Spinal cord (tissue), 10 donors: ENCODE measurements at places on chromosomes 5 and 9.

- no peak for DNase-seq
Observed at GRCh38 chr5:169777159-169777558, 140.1 kb downstream of the DOCK2 start.

- no peak for DNase-seq
Observed at GRCh38 chr9:4600368-4600767, 61.7 kb upstream of the PLPP6 start.

- DNase-seq, result no peak
Observed at GRCh38 chr9:29285818-29286217, 1712.5 kb upstream of the C9orf72 start.

DNA sequence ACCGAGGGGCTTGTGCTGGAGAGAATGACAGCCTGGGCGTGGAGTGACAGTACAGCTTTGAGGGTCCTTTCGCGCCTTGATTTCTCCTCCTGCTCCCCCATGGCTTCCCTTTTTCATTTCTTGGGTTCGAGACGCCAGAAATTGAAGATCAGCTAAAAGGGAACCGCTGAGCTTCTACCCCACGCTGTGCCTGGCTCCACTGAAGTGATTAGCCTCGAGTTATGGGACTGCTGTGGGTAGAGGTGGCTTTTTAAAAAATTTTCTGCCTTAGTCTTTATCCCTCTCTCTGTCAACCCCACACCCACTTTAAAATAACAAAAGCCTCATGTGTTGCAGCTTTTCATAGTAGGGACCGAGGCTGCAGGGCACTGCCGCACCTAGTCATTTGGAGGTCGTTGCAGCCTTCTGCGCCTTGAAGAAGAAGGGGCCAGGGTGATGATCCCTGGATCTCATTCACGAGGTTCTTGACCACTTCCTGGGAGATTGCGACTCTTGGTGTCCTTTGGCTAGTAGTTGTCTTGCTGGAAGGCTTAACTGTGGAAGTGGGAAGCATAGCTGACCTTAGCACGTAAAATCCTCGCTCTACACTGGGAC is 603 bp downstream of the PPIP5K2 start:
- no peak for DNase-seq

GRCh38 chr5:16877267-16877935 is 58.7 kb downstream of the MYO10 start:
- DNase-seq, result no peak

DNA sequence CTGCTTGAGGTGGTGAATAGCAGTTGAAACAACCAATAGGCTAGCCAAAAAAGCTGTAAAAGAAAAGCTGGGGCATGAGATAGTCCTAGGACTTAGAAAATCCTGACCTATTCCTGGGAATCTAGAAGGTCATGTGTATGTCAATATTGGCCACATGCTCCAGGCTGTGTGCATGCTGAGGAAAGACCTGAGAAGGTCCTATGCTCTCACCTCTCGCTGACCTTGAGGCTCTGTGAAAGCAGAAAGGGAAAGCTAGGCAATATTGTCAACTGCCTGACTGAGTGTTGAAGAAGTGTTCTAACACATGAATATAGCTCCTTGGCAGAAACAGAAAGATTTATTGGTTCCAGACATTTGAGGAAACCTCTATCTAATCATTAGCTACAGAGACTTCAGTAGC is 19.8 kb downstream of the TAS2R1 start:
- DNase-seq, result no peak

GRCh38 chr9:3290231-3290840 is 235.5 kb downstream of the RFX3 start:
- peak; percentile 8 for DNase-seq

- DNase-seq, result peak; percentile 70
Observed at GRCh38 chr9:101486693-101487442, 46.8 kb upstream of the RNF20 start.

DNA sequence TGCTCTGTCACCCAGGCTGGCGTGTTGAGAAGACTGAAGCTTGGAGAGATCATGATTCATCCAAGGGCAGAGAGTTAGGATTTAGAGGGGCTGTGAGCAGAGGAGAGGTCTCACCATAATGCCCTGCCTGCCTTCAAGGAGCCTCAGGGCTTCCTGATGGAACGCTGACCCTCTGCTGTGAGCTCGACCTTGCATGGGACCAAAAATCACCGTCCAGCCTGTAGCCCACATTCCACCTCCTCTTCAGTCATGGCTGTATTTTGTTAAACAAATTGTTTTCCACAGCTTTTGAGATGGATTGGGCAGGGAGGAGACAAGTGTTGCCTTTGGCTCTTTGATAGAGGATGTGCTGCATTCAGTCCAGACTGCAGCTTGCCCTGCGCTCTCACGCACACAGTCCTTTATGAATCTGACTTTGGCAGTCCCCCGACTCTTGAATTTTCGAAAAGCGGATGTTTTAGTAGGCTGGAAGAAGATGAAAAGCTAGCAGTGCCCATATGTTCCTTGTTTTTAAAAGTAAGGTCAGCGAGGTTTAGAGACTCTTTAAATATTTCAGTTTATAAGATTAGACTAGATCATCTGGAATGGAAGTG is 79.5 kb downstream of the MVB12B start:
- DNase-seq, result no peak

DNA sequence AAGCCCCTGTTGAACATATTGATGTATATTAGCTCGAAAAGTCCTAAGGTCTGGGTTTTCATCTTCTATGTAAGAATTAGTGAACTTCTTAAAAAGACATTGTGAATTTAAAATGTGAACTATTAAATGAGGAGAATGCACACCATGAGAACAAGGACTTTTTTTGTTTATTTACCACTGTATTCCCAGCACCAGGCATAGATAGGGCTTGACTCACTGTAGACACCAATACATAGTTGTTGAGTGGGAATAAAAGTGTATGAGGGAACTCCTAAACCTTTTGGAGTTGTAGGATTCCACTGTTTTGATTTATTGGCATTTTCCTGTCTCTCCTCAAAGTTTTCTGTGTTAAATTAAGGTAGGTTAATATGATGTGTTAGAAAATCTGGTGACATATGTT is 40.3 kb downstream of the NNT start:
- DNase-seq, result no peak

GRCh38 chr5:9712911-9713310 is 82.8 kb upstream of the TAS2R1 start:
- no peak for DNase-seq

DNA sequence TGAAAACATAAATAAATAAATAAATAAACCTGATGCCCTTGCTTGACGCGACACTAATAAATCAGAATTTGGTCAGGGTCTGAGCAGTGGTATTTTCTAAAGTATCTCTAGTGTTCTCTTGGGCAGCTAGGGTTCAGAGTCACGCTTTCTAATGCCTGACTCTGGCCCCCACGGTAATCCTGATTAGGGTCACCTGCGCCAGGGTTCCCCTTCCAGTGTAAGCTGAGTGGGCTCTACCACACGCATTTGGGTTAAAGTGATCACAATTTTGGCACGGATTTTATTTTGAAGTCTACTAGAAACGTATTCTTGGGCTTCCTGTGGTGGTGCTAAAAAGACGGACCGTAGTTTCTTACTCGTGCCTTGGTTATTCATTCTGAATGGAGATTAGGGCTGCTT is 651 bp downstream of the TTC1 start:
- DNase-seq, result no peak

- no peak for DNase-seq
Observed at GRCh38 chr5:120717381-120717780, 253.3 kb downstream of the PRR16 start.

GRCh38 chr9:81626511-81626910 is 62.8 kb downstream of the TLE1 start:
- no peak for DNase-seq

DNA sequence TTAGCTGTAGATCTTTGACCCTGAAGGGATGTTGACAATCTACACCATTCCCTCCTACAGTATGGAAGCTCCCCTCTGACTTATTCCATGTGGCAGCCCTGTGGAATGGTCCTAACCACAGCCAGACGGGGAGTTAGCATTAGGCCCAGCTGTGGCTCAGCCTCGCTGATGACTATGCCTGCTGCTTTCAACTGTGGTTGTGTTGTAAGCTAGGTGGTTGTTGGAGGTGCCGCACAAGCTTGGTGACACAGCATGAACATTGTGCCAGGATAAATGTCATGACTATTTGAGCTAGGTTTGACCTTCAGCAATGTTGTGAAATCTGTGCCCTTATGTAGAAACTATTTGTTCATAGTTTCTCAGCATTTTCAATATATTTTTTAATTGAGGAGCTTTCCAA is 40.6 kb downstream of the SGCD start:
- DNase-seq, result no peak

DNA sequence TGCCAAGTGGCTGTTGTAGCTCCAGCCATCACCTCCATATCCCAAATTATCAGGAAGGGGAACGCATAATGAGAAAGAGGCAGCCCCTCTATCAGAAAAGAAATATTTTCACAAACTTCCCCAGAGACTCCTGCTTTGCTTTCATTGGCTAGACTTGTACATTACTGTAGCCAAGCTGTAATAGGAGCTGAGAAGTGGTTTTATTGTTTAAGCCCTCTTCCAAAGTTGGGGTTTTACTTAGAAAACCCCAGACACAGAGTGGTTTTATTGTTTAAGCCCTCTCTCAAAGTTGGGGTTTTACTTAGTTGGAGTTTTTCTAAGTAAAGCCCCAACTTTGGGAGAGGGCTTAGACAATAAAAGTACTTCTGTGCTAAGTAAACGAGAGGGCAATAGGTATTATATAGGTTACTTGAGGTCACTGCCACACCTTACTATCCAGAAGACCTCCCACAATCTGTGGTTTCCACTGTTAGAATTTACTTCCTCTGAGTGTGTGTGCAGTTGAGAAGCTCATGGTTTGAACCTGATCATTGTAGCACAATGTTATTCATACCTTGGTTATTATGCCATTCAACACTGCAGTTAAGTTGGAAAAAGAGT is 215.7 kb upstream of the OTULINL start:
- no peak for DNase-seq

GRCh38 chr5:41851116-41851515 is 19.1 kb downstream of the OXCT1 start:
- DNase-seq, result no peak

- DNase-seq, result no peak
Observed at GRCh38 chr5:30051976-30052375, 1141.5 kb upstream of the CDH6 start.

- no peak for DNase-seq
Observed at GRCh38 chr5:42855811-42856210, 44.1 kb upstream of the SELENOP start.

DNA sequence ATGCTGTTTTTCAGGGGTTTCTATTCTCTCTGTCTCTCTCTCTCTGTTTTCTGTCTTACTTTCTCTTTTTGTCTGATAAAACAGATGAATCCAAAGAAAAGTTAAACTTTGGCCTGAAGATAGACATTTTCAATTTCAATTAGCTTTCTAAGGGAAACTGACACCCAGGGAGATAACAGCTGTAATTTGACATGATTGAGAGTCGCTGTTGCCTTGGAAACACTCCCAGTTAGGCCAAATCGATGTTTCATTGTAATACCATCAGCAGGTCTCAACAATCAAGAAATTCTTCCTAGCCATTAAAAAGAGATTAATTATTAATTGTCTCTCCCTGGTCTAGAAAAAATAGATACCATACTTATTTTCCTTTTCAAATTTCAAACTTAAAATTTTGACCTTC is 53.0 kb downstream of the ENTREP1 start:
- DNase-seq, result peak; percentile 67

- DNase-seq, result no peak
Observed at GRCh38 chr9:21234153-21234687, 5.6 kb downstream of the IFNA14 start.

DNA sequence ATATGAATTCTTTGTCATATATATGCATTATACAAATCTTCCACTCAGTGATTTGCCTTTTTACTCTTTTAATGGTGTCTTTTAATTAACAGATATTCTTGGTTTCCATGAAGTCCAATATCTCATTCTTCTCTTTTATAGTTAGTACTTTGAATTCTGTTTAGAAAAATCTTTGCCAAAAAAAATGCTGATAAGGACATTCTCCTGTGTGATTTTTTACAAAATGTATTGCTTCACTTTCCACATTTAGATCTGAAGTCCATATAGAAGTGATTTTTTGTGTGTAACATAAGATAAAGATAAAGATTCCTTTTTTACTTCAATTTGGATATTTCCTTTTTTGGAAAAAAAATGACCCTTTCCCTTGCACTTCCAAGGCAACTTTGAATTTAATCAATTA is 50.3 kb downstream of the OTP start:
- no peak for DNase-seq

DNA sequence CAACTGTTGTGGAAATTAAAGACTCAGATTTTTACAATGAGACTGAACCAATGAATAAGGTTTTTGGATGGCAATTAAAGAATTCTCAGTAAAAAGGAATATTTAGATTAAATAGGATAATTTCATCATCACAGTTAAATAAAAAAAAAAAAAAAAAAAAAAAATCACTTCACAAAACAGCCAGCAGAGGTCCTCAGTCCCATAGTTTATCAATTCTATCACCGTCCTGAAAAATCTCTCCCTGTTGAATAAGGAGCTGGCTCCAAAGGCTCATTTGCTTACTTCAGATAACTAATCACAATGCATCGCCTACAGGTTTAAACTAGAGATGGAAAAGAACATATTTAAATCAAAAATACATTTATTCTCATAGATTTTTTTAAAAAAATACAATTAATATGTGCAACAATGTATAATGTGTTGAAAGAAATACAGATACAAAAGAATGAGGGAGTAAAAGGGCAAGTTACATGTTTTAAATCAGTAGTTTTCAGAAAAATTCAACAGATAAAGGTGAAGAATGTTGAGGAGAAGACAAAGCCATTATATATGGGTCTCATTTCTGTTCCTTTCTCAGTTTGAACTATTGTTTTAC is 175.8 kb upstream of the CHD1 start:
- peak; percentile 71 for DNase-seq

- DNase-seq, result no peak
Observed at GRCh38 chr5:92644266-92644886, 936.6 kb downstream of the NR2F1-AS1 start.

DNA sequence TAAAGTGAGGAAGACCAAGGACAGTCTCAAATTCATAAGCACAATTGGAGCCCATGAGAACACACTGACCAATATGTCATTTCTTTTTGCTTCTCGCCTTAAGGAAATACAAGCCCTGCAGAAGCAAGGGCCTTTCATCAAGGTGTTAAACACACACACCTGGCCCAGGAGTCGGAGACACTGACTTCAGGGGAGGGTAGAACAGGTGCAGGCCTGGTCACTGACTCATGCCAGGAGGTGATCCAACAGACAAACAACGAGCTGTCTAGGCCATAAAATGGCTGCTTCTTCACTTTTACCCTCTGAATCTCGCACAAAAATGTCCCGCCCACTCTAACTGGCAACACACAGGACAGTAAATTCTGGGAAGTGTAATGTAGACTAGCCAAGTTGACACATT is 62.7 kb downstream of the RGMB start:
- DNase-seq, result no peak

GRCh38 chr9:101226803-101227202 is 158.0 kb downstream of the BAAT start:
- DNase-seq, result no peak

- no peak for DNase-seq
Observed at GRCh38 chr5:149324641-149325040, 20.7 kb upstream of the GRPEL2 start.
